ENCODE measurements at places on chromosomes 3 and 15.

DNA sequence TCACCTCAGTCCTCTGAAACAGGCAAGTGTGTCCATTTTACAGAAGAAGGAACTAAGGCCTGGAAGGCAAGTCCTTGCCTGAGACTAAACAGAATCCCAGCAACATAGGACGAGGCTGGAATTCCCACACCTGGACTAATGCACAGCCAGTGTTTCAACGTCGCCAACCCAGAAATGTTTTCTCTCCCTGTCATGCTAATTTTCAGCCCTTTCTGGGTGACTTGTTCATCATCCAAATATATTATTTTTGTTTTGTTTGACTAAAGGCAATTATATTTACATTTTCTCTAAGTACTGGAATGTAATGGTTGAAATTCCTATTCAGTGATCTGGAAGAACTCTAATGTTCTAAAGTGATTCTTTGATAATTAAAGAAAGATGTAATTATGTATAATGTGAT lies 51.8 kb downstream of the BTD start:
- DNase-seq, result no peak

DNA sequence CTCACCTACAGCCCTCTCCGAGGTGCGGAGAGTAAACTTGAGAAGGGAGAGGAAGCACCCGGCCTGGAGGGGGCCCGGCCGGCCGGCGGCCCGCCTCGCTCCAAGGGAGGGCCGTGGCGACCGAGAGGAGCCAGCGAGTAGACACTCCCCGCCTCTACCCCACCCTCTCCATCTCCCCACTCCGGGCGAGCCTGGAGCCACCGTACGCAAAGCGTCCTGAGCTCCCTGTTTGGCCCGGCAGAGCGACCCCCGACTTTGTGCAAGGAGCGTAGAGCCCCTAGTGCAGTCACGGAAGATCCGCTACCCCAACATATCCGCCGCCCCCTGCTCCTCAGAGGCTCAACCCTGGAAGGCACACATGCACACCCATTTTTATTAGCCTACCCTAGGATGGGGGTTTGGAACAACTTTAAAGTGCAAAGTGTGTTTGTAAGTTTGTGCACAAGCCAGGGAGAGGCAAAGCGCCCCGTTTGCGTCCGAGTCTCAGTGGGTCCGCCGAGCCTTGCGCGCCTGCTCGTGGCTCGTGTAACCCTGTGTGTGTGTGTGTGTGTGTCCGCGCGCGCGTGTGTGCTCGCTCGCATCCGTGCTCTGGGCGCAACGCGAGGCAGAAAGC lies 508 bp upstream of the SMAD6 start:
- DNase-seq, result peak; percentile 37

DNA sequence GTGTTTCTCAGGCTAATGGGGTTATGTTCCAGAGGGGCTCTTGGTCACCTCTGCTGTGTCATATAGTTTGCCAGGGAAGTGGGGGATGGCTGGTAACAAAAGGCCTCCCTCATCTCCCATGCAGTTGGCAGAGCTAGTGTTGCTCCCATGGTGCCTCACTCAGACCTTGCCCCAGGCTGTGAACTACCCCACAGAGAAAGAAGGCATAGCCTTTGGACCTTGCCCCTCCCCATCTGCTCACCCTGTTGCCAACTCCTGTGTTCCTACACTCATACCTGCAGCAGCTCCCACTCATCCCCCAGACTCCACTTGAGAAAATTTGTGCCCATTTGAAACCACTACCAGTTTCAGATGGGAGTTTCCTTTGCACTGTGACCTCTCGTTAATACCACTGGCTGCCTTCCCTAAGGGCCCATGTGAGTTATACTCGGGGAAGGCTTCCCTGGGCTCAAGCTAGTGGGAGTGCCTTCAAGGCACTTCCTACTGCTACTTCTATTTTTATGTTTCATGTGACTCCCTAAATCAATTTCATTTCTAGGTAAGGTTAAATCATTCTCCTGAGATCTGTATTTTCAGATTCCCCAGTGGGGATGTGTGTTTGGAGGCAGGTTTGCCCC lies 25.3 kb upstream of the COPB2 start:
- no peak for DNase-seq

GRCh38 chr3:126439346-126439967 lies 36.2 kb downstream of the ZXDC start:
- DNase-seq, result no peak

DNA sequence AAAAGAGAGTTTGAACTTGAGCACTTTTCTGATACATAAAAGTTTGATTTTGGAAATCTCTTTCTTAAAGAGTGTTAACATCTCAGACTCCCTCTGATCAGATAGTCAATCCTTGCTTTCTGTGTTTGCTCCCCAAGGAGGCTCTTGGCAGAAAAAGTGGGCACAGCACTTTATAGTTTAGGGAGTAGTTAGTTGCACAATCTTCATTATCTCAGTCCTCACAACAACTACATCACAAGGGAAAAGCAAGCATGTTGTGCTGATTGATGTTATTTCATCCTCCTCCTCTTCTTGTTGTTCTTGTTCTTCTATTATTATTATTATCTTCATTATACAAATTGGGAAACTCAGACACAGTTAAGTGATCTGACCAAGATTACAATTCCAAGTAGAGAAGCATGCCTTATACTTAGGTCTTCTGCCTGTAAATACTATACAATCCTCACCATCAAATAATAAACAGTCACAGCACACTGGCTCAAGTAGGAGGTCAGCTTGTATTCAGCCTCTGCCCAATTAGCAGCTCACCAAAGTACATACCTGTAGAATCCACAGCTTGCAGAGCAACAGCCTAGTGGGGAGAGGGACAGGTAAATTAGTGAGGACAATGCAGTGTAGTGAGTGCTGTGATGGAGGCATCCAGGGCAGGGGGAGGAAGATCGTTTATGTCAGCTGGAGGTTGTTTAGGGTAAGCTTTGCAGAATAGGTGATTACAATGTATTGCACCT lies 304.1 kb upstream of the MME start:
- no peak for DNase-seq

DNA sequence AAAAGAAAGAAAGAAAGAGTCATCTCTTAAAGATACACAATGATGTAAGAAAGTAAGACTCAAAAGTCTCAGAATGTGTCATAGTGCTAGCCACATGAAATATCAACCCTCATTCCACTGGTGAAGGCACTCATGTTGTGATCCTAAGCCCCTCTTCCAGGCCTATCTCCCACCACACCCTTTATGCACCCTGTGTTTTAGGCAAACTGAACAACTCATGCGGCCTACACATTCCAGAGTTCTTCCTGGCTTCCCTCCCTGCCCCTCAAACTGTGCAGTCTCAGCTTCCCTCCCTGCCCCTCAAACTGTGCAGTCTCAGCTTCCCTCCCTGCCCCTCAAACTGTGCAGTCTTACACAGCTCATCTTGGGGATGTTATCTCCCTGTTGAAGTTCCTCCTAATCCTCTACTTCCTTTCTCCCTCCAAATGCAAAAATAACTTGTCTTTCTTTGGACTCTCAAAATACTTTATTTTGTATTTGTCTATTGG lies 69.0 kb upstream of the FNDC3B start:
- DNase-seq, result no peak

DNA sequence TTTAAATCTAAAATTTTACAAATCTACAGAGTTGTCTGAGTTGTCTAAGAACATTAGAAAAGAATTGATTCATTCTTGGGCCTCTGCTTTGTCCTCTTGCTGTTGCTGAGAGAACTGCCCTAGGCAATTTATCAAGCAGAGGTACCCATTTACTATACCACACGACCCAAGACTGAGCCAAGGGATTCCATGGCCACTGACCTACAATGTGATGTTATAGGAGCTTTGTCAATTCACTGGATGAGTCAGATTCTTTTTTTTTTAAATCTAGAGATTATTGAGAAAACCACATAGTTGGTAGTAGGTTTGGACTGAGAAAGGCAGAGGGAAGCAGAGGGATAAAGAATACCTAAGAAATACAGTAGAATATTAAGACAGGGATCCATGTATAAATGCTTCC lies 55.3 kb downstream of the TRAT1 start:
- no peak for DNase-seq

DNA sequence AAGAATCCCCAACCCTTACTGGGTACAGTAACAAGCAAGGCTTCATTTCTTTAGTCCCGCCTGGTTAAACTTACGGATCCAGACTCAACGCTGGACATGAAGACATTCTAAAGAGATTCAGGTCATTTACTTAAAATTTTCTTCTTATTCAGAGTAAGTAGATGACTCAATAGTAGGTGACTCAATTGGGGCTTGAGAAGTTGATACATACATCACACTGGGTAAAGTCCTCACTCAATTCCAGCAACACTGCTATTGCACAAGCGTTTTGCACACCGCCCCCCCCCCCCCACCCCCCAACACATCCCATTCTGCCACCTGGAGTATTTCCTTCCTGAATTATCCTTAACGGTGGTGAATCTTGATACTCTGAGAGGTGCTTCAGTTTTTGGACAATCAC lies 610.0 kb downstream of the FOXP1 start:
- DNase-seq, result peak; percentile 48

GRCh38 chr15:52362497-52362896 lies 66.9 kb upstream of the MYO5C start:
- DNase-seq, result peak; percentile 90

DNA sequence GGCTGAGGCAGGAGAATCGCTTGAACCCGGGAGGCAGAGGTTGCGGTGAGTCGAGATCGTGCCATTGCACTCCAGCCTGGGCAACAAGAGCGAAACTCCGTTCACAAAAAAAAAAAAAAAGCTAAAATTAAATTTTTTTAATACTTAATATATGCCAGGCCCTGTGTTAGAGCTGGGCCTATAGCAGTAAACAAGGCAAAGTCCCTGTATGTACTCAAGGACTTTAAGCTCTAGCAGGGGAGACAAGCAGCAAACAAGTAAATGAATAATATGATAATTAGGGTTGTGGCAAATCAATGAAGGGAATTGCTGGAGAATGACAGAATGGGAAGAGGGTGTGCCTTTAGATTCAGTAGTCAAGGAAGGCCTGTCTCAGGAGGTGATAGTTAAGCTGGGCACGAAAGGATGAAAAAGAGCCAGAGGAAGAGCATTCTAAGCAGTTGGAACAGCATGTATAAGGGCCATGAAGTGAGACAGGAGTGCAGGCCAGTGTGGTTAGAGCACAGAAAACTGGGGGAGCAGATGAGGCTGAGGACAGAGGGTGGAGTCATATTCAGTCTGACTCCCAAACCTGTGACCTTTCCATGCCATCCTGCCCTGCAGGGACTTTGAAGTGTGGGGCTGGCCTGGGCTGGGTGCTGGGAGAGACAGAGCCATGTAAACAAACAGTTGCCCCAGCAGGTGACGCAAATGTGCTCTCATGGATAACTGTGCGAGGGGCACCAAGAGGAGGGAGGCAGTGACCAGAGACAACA lies 6.6 kb upstream of the RAF1 start:
- DNase-seq, result no peak

DNA sequence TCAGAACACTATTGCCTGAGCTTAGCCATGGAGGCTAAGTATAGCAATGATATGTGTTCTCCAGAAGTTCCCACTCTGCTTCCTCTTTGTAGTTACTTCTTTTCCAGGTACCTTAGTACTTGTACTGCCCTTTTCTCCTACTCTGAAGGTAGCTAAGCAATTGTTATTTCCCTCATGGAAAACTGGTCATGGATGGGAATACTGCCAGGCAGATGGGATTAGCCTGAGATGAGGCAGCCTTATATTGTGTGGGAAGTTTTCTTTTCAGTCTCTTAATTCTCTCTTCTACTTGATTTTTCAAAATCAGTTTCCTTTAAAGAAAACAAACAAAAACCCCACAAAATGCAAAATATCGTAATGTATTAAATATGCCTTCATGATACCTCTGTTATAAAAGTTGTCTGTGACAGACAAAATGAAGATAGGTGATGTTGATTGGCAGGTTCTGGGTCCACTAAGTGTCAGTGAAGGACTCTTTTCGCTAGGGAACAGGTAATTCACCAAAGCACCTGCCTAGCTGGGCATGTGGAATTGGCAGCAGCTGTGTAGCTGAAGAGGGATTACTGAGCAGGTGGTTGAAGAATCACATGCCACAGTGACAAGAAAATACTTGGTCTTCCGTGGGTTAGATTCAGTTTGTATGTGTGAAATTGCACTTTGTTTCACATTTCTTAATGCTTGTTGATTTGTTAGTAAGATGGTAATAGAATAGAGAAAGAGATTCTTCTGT lies 4.1 kb downstream of the ZNF609 start:
- peak; percentile 45 for DNase-seq

DNA sequence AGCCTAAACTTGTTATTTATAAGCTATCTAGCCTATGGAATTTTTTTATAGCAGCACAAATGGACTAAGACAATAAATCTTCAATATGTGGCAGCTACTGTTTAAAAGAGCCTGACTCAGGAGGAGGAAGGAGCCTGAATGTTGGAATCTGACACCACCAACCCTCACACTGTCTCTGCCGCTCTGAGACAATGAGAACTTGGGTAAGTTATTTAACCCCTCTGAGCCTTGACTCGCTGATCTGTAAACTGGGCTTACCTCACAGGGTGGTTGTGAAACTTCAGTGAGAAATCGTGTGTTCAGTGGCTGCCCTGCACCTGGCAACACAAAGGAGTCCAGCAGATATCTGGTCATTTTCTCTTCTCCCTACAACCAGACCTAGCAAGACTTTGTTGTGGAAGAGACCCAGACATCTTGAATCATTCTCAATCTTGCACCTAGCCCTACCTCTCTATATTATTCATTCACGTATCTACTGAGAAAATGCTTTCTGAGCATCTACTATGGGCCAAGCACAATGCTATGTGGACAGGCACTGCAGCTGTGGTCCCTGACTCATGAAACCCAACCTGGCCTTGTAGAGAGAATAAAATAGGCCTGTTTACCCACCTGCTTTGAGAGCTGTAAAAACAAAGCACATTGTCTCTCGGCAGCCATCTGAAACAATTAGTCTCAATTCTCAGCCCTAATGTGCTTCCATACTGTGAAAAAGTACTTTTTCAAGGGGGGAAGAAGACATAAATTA lies 81.9 kb upstream of the SLC25A36 start:
- no peak for DNase-seq

DNA sequence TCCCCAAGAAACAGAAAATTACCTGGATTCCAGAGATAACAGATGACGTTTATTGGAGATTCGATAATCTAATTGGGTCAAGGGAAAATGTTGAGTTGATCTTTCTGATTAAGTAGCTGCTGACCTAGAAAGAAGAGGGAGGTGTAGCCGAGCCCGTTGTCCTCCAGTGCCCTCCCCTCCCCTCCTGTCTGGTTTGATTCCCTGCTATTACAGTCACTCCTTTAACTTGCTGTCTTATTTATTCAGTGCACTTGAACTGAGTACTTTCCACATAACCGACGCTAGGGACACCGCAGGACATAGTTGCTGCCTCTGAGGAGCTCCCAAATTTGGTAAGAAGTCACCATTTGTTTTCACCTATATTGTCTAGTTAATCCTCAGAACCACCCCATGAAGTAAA lies 103.7 kb downstream of the AQP9 start:
- DNase-seq, result no peak

DNA sequence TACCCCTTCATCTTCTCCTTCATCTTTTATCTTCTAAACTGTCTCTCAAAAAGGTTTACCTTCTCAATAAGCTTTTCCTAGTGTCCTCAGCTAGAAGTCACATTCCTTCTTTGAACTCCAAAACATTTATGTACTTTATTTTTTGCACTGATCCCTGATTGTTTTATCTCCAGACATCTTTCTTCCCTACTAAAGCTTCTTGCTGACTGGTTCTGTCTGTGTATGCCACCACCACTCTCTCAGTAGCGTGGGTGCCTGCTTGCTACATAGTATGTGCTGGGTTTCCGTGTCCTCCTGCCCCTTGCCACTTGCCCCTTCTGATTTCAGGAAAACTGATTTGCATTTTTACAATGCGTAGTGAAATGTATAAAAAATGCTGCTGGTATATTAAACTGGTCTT lies 24.0 kb downstream of the GTF2E1 start:
- no peak for DNase-seq

- peak; percentile 95 for DNase-seq
These were observed 59.0 kb downstream of the CLEC3B start for GRCh38 chr3:45084820-45085816.

GRCh38 chr15:56943403-56943802 lies 25.0 kb downstream of the TCF12 start:
- no peak for DNase-seq
